D721Med (cell line): ENCODE measurements at places on chromosomes 4 and X.

DNA sequence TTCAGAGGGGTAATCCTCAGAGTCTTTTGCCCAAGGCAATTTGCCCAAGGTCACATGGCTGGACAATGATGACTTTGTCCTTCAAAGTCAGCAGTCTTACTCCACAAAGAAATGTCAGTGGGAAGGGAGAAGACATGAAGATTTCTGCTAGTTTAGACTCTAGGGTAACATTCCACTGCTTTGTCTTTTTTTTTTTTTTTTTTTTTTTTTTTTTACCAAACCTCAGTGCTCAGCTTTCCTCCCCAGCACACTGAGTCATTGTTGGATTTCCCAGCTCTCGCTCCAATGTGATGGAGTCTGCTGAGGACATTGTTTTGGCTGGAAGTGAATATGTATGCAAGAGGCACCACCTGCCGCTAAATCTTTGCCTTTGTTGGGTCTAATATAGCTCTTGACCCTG, 7.2 kb upstream of the C1QTNF7 start:
- no peak for DNase-seq

DNA sequence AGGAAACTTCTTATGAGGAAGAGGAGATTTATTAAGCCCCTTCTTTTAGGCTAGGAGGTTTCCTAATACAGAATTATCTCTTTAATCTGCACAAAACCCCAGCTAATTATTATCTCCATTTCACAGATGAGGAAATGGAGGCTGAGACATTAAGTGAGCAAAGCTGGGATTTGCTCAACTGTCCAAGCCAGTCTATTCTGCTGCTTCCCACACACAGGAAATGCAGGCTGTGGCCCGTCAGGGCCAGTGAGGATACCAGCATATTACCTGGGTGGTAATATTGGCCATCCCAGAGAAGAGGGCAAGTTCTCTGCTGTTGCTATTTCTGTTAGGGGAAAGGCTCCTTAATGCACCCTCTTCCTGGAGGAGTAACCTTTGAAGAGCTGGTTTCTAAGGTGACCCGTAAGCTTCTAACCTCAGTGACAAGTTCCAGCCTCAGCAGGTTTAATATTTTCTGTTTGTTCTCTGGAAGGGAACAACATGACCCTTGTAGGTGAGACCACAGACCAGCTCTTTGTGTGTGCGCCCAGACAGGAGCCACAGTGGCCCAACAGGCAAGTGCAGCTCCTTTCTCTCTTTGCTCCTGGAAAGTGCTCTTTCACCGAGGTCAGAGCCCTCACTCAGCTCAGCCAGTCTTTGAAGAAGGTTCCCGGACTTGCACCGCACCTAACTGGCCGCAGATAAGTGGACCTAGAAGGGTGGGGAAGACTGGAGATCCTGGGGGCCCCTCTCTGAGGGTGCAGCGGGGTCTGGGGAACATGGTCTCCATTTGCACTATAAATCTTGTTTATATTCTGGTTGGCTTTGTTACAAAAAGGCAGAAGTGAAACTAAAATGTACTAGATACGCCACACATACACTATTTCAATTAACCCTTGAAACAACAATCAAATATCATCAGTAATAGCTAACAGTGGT, 35.5 kb downstream of the TBC1D9 start:
- no peak for DNase-seq

DNA sequence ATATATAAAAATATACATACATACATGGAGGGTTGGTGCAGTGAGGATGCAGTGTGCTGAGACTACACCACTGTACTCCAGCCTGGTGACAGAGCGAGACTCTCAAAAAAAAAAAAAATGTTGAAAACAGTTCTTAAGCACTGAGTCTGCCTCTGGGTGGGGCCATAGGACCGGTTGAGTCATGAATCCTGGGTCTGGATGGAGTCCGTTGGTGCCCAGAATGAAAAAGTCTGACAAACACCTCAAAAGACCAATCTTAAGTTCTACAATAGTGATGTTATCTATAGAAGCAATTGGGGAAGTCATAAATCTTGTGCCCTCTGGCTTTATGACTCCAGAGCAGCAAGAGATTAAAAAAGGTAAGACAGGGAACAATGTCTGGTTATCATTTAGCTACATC, 70.4 kb downstream of the FGFBP1 start:
- DNase-seq: no peak

DNA sequence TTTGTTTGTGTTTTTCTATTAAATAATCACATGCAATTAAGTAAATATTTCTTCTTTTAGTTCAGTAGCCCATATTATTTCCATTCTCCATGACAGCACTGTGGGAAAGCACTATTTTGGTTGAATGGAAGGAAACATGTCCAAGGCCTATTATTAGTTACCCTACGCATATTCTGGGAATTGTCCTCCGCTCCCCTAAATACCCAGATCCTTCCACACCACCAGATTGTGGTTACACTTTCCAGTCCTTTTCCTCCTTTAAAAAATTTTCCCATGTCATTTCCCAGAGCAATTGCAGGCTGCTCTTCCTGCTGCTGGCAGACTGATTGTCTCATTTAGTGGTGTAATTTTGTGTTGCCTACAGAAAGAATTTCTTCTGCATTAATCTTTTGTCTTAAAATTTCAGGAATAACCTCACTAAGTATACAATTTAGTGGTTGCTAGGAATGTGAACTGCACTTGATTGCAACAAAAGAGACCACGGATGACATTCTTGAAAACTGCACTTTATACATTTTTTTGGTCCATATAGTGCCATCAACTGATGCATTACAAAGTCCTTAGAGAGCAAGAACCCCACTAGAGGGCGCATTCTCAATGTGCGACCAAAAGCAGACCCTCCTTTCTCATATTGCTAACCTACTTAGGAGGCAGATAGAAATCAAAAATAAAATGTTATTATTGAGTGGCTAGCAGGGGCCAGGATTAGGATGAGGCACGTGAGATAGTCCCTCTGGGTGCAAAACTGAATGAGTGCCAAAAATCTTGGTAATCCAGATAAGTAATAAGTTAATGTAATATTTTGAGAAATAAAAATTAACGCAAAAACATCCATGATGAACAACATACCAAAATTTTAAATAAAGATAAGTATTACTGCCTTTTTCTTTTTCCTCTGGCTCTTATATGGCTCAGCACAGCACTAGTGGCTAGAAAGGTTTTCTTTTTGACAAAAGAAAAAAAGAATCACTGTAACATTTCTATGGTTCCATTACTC, 98.8 kb upstream of the IQCM start:
- DNase-seq: peak; percentile 40
